Activated naive CD8-positive, alpha-beta T cell treated with anti-CD3 and anti-CD28 coated beads, Interleukin-2, amount 50 U/mL, for 24 hours (primary cell): ENCODE measurements at places on chromosomes 2 and 18.

DNA sequence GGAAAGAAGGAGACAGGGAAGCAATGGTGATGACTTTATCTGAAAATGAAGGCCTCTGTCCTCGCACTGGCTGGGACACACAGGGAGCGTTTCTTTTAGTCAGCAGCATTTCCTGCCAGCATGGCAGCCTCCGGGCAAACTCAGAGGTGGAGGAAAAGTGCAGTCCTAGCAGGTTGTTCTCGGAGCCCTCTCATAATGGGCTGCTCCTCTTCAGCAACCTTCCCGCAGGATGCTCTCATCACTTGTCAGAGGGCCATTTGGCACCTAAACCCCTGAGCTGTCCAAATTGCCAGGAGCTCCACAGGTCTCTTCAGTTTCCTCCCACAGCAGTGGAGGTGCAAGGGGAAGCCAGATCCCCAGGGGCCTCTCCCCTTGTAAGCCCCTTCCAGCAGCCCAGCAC is 6.2 kb downstream of the STK39 start:
- H3K27me3 ChIP-seq, result no peaks in the 10 kb centered on the region
- no peak overlapping the region for H3K4me3 ChIP-seq
- DNase-seq, result peak; percentile 12
- no peak overlapping the region for H3K27ac ChIP-seq

- no peak overlapping the region for H3K27ac ChIP-seq
- H3K27me3 ChIP-seq, result peaks cover 1% of the 10 kb centered on the region
- H3K36me3 ChIP-seq, result no peaks in the 10 kb centered on the region
Observed at GRCh38 chr2:2689306-2689705, 358.2 kb upstream of the MYT1L start.

DNA sequence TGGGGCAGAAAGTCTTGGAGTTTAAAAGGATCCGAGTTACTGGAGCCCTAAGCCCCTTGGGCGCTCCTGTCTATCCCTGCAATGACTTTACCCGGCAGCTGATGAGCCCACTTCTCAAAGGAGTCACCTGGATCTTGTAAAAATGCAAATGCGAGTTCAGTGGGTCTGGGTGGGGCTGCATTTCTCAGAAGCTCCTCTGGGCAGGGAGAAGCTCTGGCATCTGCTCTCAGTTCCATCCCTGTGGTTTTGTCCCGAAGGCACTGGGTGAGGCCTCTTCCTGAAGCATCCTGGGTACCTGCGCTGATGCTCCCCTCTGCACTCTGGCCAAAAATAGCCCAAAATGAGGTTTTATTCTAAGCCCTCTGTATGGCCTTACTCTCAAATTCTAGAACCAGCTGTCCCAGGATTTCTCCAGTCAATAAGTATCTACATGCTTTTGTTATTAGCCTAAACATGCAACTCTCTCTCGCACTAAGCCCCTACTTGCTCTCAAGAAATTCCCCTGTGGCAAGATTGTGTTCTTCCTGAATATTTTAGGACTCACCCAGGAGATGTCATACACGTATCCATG is 167.8 kb upstream of the APCDD1 start:
- peaks cover 15% of the 10 kb centered on the region for H3K4me1 ChIP-seq
- no peaks in the 10 kb centered on the region for H3K36me3 ChIP-seq
- H3K27me3 ChIP-seq, result no peaks in the 10 kb centered on the region

- H3K36me3 ChIP-seq, result no peaks in the 10 kb centered on the region
- peaks cover 9% of the 10 kb centered on the region for H3K4me1 ChIP-seq
- H3K4me3 ChIP-seq, result no peak overlapping the region
- H3K27ac ChIP-seq, result no peak overlapping the region
- H3K27me3 ChIP-seq, result no peaks in the 10 kb centered on the region
Observed at GRCh38 chr2:237593596-237594320, 3.2 kb upstream of the RAB17 start.

- H3K27ac ChIP-seq, result no peak overlapping the region
- no peak overlapping the region for H3K4me3 ChIP-seq
- H3K36me3 ChIP-seq, result no peaks in the 10 kb centered on the region
Observed at GRCh38 chr2:124395961-124396360, 370.9 kb downstream of the CNTNAP5 start.
